ENCODE measurements at places on chromosomes 5 and 9.

DNA sequence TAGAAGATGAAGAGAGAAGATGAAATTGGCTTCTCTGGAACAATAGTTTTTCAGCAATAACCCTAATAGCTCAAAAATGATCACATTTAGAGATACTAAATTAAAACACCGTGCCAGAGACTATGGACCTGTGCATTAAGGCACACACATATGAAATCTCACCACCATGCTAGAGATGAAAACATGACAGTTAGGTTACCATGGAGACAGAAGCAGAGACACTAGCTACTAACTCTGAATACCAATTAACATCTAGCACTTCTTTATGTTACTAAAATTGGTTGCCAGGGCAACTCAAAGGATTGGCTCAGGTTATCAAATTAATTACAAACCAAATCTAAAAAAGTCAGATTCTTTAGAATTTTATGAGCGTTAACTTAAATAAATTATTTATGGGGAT is 337.7 kb downstream of the PLK2 start:
- no peak for DNase-seq

DNA sequence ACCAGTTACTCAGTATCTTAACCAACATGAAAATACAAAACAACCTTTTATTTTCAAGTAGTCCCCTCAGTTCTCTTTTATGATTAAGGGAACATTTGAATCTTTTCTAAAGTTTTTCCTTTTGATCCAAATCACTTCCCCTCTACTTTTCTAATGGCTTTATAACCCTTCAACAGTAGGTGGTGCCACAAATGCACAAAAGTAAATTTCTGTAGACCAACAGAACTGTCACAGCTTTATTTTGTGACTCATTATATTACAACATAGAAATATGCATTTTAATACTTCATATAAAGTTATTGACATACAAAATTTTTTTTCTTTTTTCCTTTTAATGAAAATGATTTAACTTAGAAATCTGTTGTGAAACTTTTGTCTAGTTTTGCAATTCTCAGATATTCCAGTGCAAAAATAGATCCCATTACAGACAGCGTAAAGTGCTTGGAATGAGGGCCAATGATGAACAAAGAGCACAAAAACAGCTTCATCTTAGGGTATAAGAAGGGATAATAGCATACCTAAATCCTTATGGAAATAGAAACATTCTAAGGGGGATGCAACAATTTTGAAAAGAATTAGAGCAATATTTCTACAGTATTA is 17.0 kb downstream of the NIPSNAP3B start:
- no peak for DNase-seq

- no peak for DNase-seq
These were observed 278.1 kb upstream of the TNC start for GRCh38 chr9:115396071-115396529.

- no peak for DNase-seq
These were observed 495.1 kb upstream of the DAB2 start for GRCh38 chr5:39919876-39920275.

DNA sequence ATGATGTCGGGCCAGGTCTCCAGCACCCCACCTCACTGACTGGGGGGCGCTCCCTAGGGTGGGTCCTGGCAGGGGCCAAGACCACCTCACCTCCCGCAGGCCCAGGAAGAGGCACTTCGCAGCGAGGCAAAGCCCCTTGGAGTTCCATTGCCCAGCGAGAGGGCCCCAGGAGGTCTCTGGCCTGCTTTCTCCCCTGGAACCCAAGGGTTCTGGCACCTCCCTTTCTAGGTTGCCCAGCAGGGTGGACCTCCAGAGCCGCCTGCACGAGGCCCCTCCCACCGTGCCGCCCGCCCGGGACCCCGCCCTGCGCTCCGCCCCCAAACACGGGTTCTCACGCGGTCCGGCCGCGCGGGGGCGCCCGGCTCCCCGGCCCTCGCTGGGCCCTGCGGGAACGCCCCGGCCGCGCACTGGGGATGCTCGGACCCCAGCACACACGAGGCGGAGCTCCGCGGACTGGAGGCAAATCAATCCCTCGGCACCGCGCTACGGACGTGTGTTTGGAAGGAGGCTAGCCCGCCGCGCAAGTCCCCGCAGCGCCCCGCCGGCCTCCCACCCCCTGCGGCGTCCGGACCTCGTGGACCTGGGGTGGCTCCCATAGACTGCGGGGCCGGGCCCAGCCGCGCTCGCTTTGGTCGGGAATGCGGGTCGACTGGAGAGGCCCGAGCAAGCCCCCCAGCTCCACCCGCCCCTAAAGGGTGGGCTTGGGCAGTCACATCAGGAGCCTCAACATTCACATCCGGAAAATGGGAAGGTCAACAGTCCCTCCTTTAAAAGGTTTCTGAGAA is 99.5 kb upstream of the LMX1B start:
- peak; percentile 30 for DNase-seq

- DNase-seq, result no peak
These were observed 76.5 kb upstream of the PJA2 start for GRCh38 chr5:109486200-109486804.

DNA sequence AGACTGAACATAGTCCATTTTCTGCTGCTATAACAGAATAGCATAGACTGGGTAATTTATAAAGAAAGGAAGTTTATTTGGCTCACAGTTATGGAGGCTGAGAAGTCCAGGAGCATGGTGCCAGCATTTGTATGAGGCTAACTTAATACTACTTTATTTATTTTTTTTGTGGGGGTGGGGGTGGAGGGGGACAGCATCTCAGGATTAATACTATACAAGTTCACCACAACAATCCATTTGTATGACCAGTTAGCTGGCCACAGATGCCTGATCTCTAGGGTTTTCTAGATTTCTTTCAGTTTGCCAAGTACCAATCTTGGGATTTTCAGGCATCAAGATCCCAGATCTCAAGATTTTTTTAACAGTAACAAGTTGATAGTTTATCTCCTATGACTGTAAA is 20.3 kb downstream of the ANGPTL2 start:
- DNase-seq, result no peak

GRCh38 chr9:90996154-90997065 is 194.8 kb downstream of the SYK start:
- no peak for DNase-seq

DNA sequence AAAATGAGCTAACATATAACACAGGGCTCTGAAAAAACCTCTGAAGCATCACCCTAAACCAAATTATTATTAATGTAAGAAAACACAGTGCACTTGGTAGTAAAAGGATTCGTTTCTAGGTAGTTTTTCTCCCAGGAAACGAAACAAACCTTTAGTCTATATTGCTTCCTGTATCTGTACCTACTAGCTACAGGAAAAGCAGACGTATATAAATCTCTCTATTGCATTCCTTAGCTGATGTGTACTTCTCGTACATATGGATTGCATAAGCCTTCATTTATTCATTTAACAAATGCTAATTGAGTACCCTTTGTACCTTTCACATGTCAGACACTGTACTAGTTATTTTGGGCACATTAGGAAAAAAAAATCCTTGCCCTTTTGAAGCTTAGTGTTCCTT is 85.0 kb upstream of the RASA1 start:
- no peak for DNase-seq

DNA sequence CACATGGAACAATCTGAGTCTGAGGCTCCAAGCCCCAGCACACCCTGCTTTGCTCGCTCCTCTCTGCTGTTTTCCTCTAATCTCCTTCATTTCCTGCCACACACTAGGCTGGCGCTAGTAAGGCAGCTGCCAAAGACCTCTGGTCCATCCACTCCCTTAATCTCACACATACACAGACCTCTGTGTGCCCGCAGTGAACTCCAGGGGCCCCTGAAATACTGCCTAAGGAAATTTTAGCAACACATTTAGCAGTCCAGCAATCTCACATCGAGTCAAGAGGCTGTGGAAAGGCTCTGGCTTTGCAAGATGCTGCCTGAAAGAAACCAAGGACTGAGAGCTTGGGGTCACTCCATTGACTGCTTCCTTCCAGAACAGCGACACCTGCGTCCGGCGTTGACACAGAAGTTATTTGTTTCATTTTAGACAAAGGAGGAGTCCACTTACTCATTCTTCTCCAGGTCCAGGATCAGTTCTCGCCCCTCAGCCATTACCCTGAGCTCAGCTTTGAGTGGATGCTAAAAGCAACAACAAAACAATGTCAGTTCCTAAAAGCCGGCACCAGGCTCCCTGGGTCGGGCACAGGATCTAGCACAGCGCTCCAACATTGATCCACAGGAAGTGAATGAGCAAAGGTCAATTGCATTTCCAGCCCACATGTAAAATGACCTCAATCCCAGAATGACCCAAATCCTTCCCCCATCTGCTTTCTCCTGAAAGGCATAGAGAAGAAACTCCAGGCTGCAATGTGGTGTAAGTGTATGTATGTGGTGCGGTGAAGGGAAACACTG is 11.5 kb downstream of the ADAM19 start:
- no peak for DNase-seq

- DNase-seq, result no peak
These were observed 21.5 kb downstream of the ADGRD2 start for GRCh38 chr9:124471761-124472160.

- DNase-seq, result no peak
These were observed 14.7 kb upstream of the LHX2 start for GRCh38 chr9:123996731-123997421.

DNA sequence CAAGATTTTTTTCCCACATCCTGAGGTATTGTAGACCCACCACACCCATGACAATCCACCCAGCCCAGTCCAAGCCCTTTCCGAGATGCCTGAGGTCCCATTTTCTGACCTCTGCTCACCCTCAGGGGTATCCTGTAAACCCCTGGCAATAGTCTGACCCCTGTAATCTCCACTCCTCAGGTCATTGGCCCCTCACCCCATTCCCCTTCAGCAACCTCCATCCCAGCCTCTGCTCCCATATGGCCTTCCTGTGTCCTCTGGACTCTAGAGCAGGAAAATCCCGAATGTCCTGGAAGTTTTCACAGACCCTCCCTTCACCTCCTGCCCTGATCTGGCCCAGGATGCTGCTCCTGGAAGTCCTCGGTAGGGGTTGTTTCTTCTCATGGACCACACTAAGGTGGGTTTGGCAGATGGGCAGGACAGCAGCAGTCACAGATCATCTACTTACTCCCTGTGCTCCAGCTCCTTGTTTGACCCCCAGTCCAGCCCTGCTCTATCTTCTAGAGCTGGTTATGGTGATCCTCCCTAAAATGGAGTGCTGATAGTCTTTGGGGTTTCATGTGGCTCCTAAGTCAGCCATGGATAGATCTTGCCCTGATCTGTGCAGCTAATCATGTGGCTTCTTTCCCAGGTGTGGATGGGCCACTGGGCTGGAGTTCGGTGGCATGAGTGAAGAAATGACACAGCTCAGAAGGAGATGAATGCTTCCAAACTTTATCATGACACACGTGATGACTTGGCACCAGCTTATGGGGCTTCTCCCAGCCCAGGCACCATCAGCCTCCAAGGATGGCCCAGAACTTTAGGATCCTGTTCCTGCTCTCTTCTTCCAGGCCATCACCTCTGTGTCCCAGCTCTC is 12.0 kb upstream of the ACSL6 start:
- no peak for DNase-seq

Data from stimulated activated CD8-positive, alpha-beta memory T cell treated with anti-CD3 and anti-CD28 coated beads, Interleukin-4, amount 100 ng/mL, for 4 hours (primary cell).